Stomach (tissue), 19 donors: ENCODE measurements at places on chromosomes 2 and 18.

GRCh38 chr18:31213641-31214040 is 51.0 kb upstream of the DSC1 start:
- no peak for DNase-seq

GRCh38 chr18:63131106-63131958 is 188.2 kb downstream of the BCL2 start:
- peak; percentile 79 for DNase-seq

GRCh38 chr2:49271060-49271606 is 116.8 kb upstream of the FSHR start:
- no peak for DNase-seq

DNA sequence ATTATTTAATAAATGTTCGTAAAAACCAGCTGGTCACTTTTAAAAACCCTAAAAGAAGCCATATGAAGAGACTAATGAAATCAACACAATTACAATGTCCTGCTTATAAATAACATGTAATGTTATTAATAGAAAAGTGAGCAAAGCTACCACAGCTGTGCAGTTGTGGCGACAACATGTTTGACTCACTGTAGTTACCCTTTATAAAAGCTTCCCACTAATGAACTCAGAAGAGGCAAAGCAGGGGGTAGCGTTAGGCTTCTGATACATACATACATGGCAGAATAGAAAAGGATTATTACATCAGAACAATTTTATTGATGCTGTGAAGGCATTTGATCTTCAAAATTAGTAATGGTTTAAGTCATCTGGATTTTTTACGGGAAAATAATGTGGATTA is 219.7 kb downstream of the SLC4A10 start:
- DNase-seq = no peak

DNA sequence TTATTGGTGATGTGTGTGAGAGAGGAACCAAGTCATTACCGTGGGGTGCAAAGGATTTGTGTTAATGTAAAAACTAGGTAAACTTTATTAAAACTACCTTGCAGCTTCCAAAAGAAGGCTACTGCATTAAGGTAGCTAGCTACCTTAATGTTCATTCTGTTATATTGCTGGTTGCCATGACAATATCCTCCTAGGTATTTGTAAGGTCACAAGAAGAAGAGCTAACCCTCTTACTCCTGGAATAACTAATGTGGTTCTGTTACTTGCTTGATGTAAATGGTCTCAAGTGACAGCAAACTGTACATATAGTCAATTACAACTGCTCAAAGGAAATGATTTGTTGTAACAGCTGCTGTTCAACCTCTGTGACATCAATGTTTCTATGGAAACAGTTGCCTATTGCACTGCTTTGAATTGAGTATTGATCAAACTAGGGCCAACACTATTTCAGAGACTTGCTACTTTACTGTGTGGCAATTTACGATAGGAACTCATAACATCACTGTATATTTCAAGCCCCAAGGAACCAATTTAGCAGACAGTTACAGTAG is 319.8 kb upstream of the HNRNPA3 start:
- DNase-seq = peak; percentile 13

DNA sequence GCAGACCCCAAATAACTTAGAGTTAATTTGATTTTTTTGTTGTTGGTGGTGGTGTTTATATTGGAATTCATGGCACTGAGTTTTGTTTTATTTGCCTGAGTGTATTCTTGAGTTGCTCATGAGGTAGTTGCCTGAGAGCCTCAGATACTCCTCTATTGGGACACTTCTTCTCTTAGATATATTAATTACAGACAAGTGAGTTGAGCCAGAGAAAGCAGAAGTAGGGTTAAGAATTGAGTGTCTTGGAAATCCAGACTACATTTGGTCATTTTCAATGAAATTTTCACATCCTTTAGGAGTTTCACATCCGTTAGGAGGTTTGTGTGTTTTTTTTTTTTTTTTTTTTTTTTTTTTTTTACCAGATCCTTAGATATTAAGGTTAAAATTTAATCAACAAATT is 29.0 kb downstream of the FMNL2 start:
- DNase-seq = no peak
